ENCODE measurements at places on chromosomes 12 and 14.
A peak's percentile ranks its signal among the peaks of the same experiment; 100 is the strongest.

GRCh38 chr12:103955811-103956508 is 9.7 kb upstream of the TDG start:
- DNase-seq: no peak

- DNase-seq: no peak
Measured at GRCh38 chr12:38544330-38545066, 227.9 kb downstream of the ALG10B start.

GRCh38 chr14:21534576-21534975 is 8.4 kb upstream of the SALL2 start:
- no peak for DNase-seq

- DNase-seq: no peak
Measured at GRCh38 chr12:90111791-90112580, 403.3 kb upstream of the ATP2B1 start.

- DNase-seq: no peak
Measured at GRCh38 chr14:73842201-73842600, 9.4 kb upstream of the PTGR2 start.

DNA sequence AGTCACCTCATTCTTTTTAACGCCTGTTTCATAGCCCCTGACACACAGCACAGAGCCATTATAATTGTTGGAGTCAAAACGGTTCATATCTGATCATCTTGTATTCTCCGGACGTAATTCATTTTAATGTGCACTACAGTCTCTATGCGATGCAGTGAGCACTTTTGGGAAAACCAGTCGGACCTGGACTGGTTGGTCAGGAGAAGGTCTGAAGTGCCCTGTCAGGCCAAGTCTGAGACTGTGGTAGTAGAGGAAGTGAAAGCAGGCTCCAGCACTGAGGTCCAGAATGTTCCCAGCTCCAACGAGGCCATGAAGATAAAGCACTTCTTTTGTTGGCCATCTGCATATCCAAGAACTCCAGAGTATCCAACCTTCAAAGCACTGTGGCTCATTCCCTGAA is 117.1 kb upstream of the NCOR2 start:
- peak; percentile 72 for DNase-seq

GRCh38 chr12:20716037-20716436 is 20.9 kb downstream of the SLCO1C1 start:
- no peak for DNase-seq

- DNase-seq: no peak
Measured at GRCh38 chr14:65506801-65507200, 94.3 kb downstream of the FUT8 start.

DNA sequence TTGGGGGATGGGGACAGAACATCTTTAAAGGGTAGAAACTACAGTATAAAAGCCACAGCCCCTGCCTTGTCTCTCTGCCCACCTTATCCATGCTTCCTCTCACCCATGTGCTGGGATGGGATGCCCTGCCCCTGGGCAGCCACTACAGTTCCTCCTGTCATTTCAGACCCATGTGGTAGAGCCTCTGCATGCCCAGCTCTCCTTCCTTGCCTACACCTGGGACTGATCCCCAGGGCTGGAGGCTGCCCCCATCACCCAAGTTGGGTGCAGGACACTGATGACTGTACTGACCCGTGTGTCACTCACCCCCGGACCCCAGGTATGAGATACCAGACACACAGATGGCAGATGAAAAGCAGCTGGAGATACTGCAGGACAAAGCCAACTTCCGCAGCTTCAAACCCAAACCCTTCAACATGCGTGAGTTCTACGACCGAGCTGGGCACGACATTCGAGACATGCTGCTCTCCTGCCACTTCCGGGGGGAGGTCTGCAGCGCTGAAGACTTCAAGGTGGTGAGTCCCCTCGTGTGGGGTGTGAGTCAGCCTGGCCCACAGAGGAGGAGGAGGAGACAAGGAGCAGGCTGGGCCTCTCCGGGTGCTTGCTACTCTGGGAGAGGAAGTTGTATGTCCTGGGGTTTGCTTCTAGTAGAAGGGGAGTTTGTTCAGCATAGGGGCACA is 2.2 kb downstream of the ASIC1 start:
- peak; percentile 75 for DNase-seq

DNA sequence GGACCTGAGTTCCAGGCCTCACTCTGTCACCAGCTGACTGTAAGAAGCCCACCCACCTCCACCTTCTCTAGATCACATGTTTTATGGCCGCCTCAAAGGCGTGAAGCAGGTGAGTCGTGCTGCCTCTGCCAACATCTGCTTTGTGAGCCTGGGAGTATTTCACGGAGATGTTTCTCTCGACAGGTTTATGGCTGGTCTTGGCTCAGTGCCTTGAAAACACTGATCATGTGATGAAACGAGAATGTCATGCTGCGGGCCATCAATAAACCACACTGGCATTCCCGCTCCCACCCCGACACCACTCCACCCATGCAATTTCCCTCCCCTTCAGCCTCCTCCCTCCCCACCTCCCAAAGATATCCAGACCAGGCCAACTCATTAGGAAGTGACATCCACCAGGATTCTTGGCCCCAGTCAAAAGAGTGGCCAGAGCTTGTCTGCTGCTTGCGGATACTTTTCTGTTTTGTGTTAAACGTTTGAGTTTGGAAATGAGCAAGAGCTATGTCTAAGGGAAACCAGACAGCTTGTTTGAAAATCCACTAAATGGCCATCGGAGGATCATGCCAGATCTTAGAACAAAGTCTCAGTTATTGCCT is 53.8 kb upstream of the NTF3 start:
- DNase-seq: no peak

- no peak for DNase-seq
Measured at GRCh38 chr12:47286676-47287075, 206.9 kb upstream of the AMIGO2 start.

DNA sequence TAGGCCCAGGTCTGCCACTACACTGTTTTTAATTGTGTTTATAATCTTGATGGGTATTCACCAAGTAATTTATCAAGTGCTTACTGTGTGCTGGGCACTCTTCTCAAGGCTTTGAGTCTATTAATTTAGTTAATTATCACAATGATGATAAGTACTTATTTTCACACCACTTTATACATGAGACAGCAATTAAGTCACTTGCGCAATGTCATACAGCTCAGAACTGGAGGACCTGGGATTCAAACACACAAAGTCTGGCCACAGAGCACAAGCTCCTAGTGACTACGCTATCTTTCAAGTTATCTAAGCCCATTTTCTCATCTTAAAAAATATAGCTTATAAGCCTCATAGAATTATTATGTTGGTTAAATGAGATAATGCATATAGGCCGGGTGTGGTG is 85.0 kb downstream of the LLPH start:
- no peak for DNase-seq

GRCh38 chr14:64708148-64709004 is 4.2 kb downstream of the PLEKHG3 start:
- DNase-seq: peak; percentile 85

DNA sequence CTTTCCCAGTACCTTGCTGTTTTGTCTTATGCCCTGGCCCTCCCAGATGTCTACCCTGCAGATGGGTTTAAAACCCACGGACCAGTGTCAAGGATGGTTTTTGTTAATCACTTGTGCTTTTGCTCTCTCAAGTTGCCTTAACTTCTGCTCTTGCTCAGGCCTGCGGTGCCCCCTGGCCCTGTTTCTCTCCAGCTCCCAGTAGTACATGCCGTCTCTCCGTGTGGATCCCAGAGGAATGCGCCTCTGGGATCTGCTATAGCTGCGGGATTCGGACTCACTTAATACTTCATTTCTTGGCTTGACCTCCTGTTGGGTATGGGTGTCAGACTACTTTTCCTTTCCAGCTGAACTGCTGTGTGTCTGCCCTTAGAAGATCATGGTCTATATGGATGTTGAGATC is 14.5 kb downstream of the PLEKHG3 start:
- DNase-seq: no peak

DNA sequence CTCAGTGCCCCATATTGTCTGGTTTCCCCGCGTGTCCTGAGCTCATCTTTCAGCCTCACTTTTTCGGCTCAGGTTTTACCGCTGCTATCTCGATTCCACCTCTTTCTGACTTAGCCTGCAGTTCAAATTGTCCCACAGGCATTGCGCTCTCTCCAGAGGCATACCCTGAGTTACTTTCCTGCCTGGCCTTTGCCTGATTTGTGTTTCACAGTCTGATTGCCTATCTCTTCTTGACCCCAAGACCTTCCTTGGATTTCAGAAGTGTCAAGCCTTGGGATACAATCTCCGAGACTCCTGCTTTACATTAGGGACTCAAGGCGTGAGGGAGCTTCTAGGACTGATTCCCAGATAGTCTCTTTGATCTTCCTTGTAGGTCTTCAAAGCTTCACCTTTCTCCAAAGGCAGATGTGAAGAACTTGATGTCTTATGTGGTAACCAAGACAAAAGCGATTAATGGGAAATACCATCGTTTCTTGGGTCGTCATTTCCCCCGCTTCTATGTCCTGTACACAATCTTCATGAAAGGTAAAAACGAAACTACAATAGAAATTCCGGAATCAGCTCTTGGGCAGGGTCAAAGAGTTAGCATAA is 629 bp downstream of the LETMD1 start:
- peak; percentile 5 for DNase-seq

GRCh38 chr14:101313268-101313667 is 248.0 kb upstream of the DIO3 start:
- no peak for DNase-seq

DNA sequence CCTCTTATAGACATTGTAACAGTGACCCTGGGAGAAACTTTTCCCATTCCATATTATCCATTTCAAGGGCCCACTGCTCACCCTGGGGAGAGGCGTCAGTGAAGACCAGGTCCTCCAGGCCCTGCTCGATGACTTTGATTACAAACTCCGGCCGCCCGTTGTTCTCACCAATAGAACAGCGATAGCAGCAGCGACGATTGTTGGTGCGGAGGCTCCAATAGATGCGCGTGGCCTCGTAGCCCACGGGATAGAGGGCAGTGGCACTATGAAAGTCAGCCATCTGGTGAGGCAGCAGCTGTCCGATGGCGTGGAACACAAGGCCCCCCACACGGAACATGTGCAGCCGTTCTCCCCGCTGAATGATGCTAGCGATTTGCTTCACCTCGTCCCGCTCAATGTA is 7.5 kb upstream of the PRKAG1 start:
- DNase-seq: no peak

GRCh38 chr14:64294672-64295413 is 672 bp upstream of the ESR2 start:
- DNase-seq: peak; percentile 83

GRCh38 chr12:52155048-52155868 is 36.6 kb downstream of the KRT80 start:
- DNase-seq: no peak

DNA sequence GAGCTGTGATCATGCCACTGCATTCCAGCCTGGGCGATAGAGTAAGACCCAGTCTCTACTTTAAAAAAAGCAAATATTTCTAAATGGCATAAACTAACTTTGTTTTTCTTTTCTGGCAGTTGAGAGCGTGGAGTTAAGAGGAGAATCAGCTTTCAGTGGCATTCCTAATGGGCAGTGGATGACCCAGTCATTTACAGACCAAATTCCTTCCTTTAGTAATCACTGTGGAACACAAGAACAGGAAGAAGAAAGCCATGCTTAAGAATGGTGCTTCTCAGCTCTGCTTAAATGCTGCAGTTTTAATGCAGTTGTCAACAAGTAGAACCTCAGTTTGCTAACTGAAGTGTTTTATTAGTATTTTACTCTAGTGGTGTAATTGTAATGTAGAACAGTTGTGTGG is 21.2 kb downstream of the TDG start:
- DNase-seq: no peak

GRCh38 chr12:119014368-119014767 is 33.0 kb downstream of the SRRM4 start:
- no peak for DNase-seq

GRCh38 chr12:131613678-131614077 is 97.2 kb upstream of the SFSWAP start:
- DNase-seq: no peak

DNA sequence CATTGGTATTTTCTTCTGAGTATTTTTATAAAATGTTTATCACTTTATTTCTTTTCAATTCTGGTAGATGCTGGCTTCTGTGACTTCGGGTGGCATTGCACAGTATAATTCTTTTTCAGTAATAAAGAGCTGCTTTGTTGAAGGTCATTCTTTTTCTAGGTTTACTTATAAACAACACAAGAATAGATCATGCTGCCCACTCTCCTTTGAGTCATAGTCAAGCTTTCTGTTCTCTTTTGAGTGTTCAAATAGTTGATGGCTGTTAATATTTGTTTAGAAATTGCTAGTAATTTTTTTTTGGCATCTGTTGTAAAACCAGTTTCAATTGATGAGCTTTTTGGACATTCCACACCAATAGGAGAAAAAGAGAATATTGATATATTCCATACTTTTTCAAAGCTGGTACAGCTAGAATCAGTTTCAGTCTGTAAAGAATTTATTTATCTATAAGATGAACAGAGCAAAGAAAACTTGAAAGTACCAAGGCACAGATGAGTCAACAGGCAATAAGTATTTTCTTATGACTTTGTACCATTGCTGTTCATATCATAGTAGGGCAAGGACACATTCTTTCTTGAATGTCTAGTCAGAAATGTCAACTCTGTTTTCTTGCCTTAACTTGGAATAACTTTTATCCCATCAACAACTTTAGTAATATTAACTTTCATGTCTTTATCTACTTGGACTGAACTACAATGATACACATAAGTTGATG is 513.0 kb upstream of the SEL1L start:
- DNase-seq: no peak

DNA sequence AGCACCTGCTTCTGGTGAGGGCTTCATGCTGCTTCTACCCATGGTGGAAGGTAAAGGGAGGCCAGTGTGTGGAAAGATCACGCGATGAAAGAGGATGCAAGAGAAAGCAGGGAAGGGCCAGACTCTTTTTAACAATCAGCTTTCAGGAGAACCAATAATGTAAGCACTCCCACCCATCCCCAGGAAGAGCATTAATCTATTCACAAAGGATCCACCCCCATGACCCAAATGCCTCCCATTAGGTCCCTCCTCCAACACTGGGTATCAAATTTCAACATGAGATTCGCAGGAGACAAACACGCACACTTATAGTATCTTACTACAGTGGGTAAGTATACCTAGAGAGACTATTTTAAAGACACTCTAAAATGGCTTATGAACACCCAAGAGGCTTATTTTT is 80.5 kb upstream of the TMCC3 start:
- DNase-seq: no peak

DNA sequence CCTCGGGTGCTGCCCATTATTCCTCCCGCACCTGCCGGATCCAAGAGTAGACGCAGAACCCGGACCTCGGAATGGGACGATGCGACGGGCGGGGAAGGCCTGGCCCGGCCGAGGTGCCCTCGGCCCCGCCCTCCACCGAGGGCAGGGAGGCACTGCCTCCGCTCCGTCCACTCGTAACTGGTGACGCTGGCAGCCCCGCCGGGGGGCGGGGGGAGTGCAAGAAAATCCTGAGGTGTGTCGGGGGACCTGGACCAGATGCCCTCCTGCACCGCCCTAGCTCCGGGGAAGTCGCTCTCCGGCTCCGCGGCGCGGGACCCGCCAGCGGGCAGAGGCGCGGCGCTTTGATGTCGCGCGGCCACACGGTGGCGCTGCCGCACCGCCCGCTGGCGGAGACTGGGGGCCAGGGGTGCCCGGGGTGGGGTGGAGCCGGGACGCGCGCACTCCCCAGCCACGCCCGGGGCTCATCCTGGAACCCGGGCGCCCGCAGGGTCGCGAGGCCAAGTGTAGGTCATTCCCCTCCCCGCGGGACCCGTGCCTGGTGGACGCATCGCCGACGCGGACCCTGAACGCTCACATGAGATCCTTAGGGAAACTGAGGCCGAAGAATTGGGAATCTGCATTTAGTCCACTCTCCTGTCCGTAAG is 202.8 kb downstream of the TTC8 start:
- DNase-seq: peak; percentile 77

- no peak for DNase-seq
Measured at GRCh38 chr14:102734436-102734835, 42.8 kb upstream of the TRAF3 start.

- DNase-seq: no peak
Measured at GRCh38 chr14:59328454-59328853, 136.7 kb downstream of the GPR135 start.

GRCh38 chr12:121581686-121582429 is 1.0 kb upstream of the KDM2B start:
- peak; percentile 75 for DNase-seq
